Pons (tissue), 1 donor: ENCODE measurements at places on chromosomes 2 and 18.

DNA sequence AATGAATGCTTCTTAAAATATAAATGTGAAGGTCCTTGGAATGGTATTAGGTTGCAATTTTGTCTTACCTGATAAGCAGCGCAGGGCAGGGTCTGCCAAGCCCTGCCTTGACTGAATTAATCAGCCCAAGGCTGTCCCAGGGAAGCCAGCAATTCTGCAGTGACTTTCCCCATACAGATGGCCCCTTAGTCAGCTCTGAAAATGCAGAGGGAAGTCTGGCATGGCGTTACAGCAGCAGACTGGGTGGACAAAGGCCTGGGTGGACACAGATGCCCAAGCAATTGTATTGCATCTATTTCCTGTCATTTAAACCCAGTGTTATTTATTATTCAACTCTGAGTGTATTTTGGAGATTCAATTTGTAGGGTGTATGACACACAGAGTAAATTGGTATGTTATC is 56.6 kb upstream of the NOL4 start:
- no peak for DNase-seq

GRCh38 chr18:6920099-6920955 is 190.8 kb downstream of the ARHGAP28 start:
- DNase-seq: peak; percentile 59

GRCh38 chr2:190277234-190278112 is 42.2 kb downstream of the HIBCH start:
- peak; percentile 37 for DNase-seq

- DNase-seq: no peak
These were observed 29.2 kb upstream of the SETBP1 start for GRCh38 chr18:44651478-44651877.

DNA sequence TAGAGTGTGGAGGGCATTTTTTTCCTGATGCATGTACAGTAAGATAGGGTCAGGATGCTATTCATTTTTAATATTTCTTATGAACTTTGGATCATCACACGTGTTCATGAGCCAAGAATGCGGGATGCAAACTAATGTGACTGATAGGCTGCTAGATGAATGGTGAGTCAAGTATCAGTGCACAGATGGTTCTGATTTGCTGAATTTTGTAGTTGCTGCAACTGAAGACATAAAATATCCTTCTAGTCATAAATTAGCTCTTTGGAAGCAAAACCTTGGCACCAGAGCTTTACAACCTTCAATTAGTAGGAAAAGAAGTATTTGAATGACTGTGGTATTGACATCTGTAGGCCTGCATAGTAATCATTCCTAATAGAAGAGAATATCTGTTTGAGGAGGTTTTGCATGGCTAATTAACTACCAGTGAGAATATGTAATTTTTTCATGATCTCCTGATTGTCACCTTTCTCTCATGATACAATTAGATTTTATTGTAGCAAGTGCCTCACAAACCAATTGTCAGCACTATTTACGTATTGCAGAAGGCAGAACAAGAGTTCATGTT is 94.0 kb downstream of the VRK2 start:
- DNase-seq: no peak

DNA sequence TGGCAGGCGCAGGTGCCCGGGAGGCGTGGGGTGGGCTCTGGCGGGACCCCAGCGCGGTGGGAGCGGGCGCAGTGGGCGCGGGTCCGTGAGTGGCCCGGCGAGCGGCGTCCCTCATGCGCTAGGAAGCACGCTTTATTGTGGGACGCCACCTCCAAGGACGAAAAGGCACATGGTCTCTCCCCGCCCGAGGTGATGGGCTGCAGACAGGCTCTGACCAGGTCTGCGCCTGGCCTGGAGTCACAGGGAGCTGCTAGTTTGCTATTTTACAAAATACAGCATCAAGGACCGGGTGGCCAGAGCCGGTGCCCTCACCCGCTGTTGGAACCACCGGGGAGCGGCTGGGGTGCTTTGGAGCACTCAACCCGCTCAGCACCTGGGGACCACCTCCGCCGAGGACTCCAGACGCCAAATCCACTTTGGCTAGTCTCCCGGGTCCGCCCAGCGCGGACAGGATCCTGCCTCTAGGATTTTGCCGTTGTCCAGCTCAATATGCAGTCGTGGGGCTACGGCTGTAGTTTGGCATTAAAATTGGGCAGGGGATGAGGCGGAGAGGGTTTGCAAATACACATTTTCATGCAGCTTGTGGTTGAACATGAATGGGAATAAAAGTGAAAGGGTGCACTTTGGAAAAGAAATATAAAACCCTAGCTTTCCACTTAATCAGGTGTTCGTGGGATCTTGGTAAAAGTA is 65.4 kb downstream of the LRRFIP1 start:
- no peak for DNase-seq
